ENCODE measurements at places on chromosomes 6 and 20.

GRCh38 chr6:79964607-79965081, 17.3 kb upstream of the ELOVL4 start:
- DNase-seq, result no peak

GRCh38 chr6:70314296-70314695, 11.4 kb upstream of the COL9A1 start:
- no peak for DNase-seq

DNA sequence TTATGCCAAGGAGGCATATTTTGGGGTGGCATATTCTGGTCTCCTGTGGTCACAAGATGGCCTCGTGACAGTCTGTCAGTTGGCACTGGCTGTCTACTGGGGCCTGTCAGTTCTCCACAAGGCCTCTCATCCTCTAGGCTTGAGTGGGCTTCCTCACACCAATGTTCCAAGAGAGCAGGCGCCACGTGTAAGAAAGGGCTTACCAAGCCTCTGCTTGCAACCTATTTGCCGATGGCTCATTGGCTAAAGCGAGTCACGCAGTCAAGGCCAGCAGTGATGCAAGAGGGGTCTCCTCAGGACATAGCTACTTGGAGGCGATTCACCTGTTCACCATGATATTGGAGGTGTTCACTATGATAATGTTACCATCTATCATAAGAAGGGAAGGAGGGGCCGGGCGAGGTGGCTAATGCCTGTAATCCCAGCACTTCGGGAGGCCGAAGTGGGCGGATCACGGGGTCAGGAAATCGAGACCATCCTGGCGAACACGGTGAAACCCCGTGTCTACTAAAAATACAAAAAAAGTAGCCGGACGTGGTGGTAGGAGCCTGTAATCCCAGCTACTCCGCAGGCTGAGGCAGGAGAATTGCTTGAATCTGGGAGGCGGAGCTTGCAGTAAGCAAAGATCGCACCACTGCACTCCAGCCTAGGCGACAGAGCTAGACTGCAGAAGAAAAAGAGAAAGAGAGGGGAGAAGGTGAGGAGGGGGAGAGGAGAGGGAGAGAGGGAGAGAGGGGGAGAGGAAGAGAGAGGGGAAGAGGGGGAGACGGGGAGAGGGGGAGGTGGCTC, 35.3 kb downstream of the C6orf52 start:
- DNase-seq, result no peak

DNA sequence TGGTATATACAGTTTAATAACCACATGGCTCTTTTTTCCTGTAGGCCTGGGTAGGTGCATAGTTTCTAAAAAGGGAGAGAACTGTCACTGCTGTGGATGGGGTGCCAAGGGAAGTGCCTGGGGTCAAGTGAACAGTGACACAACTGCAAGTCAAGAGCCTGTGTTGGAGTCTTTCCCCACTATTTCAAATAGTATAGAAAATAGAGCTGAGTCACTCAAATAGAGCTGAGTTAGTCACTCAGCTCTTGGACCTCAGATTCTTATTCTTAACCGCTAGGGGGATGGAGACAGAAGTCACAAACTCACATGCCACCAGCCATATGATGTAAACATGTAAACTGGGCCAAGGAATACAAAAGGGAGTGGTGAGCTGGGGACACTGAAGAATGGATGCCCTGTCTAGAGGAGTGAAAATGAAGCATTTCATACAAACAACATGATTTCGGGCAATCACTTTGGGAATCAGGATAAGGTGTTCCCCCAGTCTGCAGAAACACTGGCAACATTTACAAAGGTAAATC, 2.1 kb downstream of the NQO2 start:
- DNase-seq, result peak; percentile 88

DNA sequence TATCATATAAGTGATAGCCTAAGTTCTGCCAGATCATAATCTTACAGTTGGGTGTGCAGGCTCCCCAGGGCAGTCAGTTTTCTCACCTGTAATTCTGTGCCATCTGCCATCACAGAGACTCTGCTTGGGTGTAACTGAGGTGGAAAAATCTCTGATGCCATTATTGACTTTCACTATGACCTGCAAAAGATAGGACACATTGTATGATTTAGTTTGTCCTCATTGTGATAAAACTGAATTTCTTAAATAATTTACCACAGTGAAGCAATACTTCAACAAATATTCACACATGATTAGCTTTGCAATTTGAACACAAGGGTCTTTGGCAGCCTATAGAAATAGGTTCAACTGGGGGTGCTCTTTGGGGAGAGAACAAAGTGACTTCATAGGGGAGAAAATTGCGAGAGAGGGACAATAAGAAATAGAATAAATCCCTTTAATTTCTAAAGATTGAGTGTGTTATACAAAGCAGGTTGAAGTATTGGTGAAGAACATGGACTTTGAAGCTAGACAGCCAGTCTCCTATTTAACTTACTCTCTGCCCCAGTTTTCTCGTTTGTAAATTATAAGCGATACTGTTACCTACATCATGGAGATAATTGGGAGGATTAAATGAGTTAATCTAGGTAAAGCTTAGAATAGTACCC, 27.3 kb downstream of the FAM229B start:
- DNase-seq, result no peak

GRCh38 chr6:151721671-151722070, 85.8 kb upstream of the ESR1 start:
- DNase-seq, result peak; percentile 59

DNA sequence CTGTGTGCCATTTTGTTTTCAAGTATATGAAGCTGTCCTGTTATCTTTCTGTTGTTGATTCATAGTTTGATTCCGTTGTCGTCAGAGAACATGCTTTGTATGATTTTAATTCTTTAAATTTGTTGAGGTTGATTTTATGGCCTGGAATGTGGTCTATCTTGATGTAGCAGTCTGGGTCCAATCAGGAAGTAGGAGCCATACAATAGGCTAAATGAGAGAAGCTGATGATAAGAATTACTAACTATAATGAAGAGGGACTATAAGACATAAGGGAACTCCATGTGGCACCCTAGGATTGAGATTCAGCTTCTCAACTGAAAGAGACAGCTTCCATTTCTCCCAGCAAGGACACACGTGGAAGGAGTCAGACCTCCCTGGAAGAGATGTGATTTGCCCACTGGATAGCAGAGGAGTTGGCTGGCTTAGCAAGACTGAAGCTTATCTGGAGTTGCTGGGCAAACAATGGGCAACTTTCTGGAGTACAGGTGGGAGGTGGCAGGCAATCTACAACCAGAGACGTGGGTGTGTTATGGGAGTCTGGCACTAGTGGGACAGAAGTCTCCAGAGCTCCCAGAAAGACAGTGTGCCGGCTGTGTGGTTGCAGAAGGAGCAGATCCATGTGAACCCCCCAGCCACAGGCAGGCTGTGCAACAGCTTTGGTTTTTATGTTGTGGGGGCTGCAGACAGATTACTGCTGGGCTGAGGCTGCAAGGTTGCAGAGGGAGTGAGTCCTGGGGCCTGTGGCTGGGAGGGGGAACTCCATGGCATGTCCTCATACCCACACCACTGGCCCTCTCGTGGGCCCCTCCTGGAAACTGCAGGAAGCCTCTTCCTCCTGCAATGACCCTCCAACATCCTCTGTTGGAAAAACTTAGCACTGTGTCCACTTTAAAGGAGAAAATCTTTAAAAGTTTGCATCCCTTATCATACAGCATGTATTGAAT, 7.1 kb downstream of the ZNF831 start:
- DNase-seq, result no peak

GRCh38 chr6:38687043-38687353, 15.9 kb downstream of the GLO1 start:
- DNase-seq, result no peak

DNA sequence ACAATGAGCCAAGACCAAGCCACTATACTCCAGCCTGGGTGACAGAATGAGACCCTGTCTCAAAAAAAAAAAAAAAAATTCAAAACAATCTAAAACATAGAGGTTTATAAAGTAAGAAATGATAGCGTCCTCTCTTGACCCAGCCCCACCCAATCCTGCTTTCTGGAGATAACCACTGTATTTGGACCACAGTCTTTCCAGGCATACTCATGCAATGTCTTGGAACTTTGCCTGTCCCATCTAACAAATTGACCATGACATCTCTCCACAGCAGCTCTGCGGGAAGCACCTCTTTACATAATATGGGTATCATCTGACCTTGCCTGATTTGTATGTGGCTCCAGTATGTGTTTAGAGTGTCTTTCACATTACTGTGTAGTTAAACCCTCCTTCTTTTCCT, 9.1 kb upstream of the SHLD1 start:
- DNase-seq, result no peak

DNA sequence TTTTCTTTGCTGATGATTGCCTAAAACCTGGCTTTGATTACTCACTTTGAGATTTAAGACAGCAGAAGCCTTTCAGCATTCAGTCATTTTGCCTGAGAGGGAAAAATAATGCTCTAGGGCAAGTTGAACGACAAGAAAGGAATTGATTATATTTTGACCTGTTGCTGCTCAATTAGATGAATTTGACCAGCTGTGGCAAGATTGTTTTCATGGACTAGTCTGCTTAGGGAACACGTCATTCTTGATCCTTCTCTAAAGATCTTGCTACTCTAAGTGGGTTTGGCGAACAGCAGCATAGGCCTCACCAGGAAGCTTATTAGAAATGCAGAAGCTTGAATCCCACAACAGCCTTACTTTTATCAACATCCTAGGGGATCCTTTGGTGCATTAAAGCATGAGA, 59.7 kb upstream of the PHACTR1 start:
- peak; percentile 56 for DNase-seq

DNA sequence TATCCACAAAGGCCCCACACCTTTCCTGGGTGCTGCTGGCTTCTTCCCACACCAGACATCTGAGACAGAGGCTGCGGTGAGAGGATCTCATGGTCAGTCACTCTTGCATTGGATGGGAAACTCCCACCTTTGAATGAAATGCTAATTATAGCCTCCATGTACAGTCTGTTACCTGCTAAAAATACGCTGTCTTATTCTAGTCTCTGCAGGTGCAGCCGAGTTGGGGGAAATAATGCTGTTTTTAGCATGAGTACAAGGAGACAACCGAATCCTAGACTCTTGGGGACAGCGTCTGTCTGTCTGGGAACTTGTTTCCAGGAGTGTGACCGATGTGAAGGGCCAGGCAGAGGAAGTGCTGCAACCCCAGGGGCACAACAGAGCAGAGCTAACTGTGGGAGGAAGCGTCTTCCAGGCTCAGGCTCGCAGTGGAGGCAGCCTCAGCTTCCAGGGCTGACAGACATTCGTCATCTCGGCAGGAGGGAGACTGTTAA, 286.2 kb downstream of the PREX1 start:
- DNase-seq, result no peak

GRCh38 chr6:20839630-20840029, 305.4 kb downstream of the CDKAL1 start:
- DNase-seq, result no peak

- DNase-seq, result no peak
Measured at GRCh38 chr6:90896075-90896547, 309.2 kb upstream of the MAP3K7 start.

- no peak for DNase-seq
Measured at GRCh38 chr20:58677079-58677604, 15.5 kb upstream of the NPEPL1 start.

- no peak for DNase-seq
Measured at GRCh38 chr6:125809570-125810170, 18.9 kb downstream of the NCOA7 start.

GRCh38 chr6:125810445-125810844, 19.7 kb downstream of the NCOA7 start:
- DNase-seq, result no peak

- DNase-seq, result no peak
Measured at GRCh38 chr6:78489874-78490273, 377.5 kb upstream of the IRAK1BP1 start.

DNA sequence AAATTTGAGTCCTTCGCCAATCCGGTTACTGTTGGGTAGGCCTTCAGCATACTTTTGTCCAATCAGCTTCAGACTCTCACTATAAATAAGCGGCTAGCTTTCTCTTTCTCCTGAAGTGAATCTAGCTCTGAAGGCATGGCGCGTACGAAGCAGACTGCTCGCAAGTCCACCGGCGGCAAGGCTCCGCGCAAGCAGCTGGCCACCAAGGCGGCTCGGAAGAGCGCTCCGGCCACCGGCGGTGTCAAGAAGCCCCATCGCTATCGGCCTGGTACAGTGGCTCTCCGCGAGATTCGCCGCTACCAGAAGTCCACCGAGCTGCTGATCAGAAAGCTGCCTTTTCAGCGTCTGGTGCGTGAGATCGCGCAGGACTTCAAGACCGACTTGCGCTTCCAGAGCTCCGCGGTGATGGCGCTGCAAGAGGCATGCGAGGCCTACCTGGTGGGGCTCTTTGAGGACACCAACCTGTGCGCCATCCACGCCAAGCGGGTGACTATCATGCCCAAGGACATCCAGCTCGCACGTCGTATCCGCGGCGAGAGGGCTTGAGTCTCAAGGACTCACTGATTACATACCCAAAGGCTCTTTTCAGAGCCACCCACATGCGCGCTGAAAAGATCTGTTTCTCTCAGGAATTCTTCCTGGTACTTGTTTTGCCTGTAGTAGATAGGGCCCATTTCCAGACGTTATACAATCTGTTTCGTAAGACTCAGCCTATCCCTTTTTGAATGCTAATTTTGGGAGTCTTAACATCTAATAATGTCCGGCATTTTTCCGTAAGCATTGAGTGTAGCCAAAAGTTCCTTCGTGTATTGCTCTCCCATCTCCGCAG, 102.0 kb downstream of the OR2B2 start:
- DNase-seq, result peak; percentile 97

DNA sequence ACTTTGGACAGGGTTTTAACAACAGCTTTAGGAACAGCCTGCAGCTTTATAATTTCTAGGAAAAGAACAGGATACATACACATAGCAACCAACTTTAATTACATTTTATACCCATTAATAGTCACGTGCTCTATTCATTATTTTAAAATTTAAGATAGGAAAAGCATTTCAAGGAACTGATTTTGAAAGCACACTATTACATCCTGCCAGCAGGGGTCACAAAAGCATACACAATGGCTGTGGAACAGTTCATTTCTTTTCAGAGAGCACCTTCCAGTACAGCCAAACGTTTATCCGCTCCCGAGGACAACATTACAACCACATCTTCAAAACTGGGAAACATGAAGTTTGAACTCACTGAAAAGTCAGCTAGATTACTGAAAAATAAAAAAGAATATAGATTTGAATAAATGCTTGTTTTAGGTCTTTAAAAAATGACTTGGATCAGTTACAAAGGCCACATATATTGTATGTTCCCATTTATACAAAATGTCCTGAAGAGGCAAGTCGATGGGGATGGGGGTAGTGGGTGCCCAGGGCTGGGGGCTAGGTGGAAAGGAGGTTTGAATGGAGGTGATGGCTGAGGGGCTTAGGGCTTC, 104.6 kb upstream of the EXOC2 start:
- DNase-seq, result peak; percentile 58

DNA sequence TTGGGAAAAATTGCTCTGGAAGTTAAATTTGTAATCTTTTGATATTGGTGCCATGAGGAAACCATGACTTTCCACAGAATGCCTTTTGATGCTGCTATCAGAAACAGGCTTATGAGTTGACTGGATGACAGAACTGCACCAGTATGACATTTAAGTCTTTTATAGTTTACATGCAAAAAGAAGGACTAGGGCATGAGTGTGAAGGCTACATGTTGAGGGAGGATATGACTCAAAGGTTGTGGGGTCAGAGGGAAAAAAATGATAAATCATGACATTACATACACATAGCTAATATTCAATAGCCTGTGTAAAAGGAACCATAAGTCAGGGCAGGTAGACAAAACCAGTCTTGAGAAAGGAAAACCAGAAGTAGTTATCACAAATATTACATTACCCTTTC, 182.2 kb downstream of the COL12A1 start:
- DNase-seq, result no peak

All from AG10803 (cell line).